Retinal pigment epithelial cell (primary cell): ENCODE measurements at places on chromosomes 12 and 14.

DNA sequence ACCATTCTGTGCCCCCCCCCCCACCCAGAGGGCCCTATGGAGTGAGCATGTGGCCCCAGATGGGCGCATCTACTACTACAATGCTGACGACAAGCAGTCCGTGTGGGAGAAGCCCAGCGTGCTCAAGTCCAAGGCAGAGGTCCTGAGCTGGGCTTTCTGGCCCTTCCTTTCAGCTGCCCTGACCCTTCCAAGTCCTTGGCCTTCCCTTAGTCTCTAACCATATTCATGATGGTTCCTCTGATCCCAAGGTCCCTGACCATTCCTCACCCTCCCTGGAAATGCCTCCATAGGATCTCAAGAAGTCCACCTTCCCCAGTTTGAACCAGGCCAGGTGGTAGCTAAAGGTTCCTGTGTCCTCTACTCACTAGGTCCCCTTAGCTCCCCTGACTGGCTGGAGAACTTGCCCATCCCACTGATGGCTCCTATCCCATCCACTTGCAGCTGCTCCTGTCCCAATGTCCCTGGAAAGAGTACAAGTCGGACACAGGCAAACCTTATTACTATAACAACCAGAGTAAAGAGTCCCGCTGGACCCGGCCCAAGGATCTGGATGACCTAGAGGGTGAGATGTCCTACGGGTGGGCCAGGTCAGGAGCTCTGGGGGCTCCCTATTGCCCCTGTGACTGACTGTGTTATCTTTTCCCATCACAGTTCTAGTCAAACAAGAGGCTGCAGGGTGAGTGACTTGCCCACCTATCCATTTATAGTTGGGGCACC lies 9.8 kb downstream of the PRPF40B start:
- no peak for DNase-seq

DNA sequence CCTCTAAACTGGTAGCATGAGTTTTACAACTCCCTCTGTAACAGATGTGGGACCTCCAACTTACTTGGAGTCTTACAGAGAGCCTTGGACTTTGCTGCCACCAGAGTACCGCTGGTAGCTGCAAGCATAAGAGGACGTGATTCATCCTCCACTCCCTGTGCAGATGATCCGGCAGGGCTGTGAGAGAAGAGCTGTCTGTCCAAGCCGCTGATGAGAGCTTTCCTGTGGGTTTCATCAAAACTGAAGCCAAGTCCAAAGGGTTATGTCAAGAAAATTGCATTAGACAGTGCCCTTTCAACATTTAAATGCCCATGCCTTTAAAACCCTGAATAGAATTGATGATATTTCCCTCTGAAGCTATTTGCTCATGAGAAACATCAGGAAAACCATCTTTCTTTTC lies 85.8 kb downstream of the LLPH start:
- DNase-seq = no peak

DNA sequence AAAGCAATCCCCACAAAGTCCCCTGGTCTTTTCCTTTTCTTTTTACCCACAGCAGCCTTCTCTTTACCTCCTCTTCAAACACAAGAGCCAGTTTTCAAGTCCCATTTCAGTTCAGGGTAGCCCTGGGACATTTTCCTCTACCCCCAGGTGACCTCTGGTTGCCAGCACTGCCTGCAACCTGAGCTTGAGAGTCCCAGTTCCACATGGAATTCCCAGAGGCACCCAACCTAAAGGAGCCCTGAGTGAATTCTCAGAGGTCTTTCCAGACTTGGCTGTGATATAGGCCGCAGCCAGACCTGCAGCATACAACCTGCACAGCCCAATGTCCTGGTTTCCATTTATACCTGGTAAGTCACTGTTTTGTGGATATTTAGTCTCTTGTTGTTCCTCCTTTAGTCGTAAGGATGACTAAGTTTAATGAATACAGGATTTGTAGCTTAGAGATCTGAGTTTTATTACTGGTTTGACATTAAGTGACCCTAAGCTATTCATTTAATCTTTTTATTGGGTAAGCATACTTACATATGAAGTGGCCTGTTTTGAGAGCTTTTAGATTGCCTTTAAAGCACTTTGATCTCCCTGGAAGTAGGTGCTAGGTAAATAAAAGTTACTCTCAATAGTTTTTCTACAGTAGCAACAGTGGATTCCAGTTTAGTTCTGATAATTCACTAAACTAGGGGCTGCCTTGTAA lies 159.8 kb downstream of the TGFB3 start:
- no peak for DNase-seq

GRCh38 chr14:106044949-106045596 lies 518.7 kb downstream of the TMEM121 start:
- DNase-seq = no peak

- DNase-seq = no peak
Measured at GRCh38 chr12:101663298-101663697, 34.1 kb upstream of the CHPT1 start.

- no peak for DNase-seq
Measured at GRCh38 chr12:53677016-53677799, 1.3 kb upstream of the ATP5MC2 start.

- DNase-seq = no peak
Measured at GRCh38 chr14:94571950-94572349, 9.3 kb upstream of the SERPINA5 start.

GRCh38 chr12:78101113-78101876 lies 270.6 kb downstream of the NAV3 start:
- DNase-seq = peak; percentile 65

DNA sequence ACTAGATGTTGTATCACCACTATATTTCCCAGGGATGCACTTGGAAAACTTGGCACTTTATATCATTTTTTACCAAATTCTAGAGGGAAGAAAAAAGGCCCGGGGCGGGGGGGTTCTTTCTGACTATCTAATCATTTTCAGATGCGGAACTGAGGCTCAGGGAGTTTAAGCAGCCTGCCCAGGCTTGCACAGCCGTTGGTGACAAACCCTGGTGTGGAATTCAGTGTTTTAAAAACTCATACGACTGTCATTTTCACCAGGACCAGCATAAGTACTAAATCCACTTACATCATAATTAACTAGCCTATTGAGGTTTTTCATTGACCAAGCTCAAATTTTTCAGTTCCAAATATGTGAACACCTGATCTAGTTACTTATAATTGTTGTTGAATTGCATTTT lies 181.0 kb downstream of the IPO8 start:
- no peak for DNase-seq

GRCh38 chr12:100851637-100852036 lies 57.1 kb downstream of the ANO4 start:
- no peak for DNase-seq

DNA sequence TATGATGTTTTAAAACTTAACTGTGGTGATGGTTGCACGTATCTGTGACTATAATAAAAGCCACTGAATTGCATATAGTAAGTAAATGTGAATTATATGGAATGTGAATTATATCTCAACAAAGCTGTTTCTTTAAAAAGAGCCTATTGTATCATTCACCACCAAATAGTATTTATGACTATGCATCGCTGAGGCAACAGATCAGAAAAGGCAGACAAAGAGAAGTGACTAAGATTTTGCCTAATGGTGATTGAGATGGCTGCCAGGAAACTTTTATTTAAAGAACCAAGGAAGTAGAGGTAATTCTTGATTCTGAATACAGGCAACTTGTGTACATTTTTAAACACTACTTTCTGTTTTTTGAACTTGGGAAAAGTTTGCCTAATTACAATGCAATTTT lies 31.7 kb downstream of the DHRS7 start:
- no peak for DNase-seq

DNA sequence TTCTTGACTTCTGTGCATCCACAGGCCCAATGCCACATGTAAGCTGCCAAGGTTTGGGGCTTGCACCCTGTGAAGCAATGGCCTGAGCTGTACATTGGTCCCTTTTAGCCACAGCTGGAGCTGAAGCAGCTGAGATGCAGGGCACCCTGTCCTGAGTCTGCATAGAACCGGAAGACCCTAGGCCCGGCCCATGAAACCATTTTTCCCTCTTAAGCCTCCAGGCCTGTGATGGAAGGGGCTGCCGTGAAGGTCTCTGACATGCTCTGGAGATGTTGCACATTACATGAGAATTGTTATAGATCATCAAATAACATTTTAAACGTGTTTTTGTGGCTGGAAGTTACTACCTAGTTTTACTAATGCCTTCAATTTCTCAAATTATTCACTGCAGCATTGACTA lies 188.7 kb downstream of the RPAP3 start:
- no peak for DNase-seq

- DNase-seq = no peak
Measured at GRCh38 chr12:119258149-119258548, 76.4 kb upstream of the CCDC60 start.

GRCh38 chr12:84913129-84913515 lies 523 bp upstream of the SLC6A15 start:
- DNase-seq = no peak

DNA sequence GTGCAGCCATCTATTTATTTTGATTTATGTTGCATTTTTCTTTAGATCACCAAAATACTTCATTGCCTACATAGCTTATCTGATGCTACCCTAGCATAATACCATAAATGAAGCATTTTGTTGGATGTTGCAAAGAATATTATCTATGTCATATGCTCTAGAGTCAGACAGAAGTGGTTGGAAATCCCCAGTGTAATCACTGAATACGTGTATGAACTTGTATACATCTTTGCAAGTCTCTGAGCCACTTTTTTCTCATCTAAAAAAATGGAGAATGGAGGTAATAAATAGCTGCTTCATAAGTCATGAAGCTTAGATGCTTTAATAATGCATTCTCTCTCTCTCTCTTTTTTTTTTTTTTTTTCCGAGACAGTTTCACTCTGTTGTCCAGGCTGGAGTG lies 18.5 kb downstream of the EVL start:
- no peak for DNase-seq

- DNase-seq = no peak
Measured at GRCh38 chr12:44031472-44032185, 195.7 kb downstream of the TMEM117 start.

DNA sequence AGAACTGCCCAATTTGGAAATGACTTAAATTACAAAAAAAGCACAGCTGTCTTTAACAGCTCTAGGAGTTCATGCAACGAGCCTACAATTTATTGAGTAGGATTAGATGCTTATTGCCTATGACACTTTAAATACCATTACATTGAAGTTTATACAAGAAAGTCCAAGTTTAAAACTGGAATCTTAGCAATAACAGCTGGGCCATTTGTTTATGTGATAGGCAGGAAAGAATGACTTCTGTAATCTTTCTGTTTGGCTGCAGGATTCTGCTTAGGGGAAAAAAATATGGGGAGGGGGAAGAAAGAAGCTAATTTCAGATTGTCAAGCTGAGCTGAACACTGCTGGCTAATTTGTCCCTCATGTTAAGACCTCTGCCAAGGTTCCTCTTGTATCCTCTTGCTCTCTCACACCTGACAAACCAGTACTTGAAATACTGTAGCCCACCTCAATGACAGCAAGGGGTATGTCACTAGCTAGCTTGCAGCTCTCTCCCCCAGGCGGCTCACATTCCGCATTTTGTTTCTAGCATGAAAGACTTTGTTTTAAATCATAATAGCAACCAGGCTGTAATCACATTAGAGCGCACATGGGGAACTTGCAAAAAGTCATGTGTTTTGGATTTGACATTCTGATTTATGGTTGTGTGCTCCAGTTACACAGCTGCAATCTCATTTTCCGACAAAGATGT lies 384.8 kb downstream of the BMP4 start:
- peak; percentile 61 for DNase-seq

GRCh38 chr12:54294152-54294952 lies 6.5 kb downstream of the NFE2 start:
- DNase-seq = no peak

DNA sequence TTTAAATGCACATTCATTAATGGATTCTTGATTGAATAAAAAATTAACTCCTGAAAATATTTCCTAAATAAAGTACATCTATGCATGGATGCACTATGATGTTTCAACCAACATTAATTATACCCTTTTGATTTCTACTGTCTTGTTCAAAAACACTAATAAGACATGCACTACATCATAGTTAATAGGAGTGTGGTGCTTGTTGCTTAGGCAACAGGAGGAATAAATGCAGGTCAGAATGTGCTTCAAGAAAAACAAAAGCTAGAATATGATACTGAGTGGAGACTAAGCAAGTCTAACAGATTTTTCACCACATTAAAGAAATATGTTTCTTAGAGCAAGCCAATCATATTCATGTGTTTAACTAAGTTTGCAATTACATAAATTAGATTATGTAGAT lies 495.8 kb upstream of the GARIN6 start:
- DNase-seq = no peak

DNA sequence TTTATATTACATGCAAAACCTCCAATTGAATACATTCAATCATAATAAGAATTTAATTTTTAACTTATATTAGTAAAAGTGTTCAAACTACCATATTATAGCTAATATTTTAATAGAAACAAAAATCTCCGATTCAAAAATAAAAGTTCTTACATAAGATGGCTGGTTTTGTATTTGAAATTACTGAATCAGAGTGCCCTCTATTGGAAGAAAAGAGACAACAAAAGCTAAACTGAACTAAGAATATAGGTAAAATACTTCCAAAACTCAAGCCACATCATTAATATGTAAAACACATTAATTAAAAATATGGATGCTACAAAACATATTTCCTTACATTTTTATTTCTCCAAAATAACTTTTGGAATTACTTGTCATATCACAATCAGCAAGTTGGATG lies 120.3 kb downstream of the GARIN6 start:
- no peak for DNase-seq

GRCh38 chr12:69115099-69115498 lies 124.3 kb upstream of the CPSF6 start:
- DNase-seq = no peak

- DNase-seq = no peak
Measured at GRCh38 chr12:90199006-90199405, 490.4 kb upstream of the ATP2B1 start.

DNA sequence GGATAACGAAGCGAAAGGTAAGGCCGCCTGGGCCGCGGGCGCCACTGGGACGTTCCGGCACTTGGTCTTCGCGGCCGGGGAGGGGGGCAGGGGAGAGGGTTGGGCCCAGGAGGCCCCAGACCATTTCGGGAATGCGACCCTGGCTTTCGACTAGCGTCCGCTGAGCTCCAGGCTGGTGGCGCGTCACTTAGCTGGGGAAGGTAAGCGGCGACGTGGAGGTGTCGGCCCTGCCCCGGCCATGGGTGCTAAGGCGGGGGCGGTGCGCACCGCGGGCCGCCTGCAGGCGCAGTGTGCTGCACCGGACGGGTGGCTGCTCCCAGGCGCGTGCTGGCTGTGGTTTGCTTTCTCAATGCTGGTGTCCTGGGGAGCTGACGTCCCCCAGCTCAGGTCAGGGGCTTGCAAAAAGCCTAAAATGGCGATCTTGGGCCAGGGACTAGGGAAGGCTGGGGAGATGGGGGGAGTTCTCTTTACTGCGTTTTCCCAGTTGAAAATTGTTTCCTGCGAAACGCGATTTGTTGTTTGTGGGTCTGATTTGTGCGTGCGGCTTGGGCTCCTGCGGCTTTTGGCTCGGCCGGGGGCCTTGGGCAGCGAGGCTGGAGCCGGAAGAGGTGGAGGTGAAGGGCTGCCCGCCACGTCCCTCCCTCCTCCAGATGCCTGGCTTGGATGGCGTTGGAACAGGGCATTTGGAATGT lies 1.2 kb downstream of the HOXC10 start:
- DNase-seq = no peak

- DNase-seq = no peak
Measured at GRCh38 chr14:85344847-85345570, 184.9 kb upstream of the FLRT2 start.

- DNase-seq = no peak
Measured at GRCh38 chr12:41186026-41186425, 2.1 kb upstream of the PDZRN4 start.
